ENCODE measurements at places on chromosomes 5 and 9.
A peak's percentile ranks its signal among the peaks of the same experiment; 100 is the strongest.

DNA sequence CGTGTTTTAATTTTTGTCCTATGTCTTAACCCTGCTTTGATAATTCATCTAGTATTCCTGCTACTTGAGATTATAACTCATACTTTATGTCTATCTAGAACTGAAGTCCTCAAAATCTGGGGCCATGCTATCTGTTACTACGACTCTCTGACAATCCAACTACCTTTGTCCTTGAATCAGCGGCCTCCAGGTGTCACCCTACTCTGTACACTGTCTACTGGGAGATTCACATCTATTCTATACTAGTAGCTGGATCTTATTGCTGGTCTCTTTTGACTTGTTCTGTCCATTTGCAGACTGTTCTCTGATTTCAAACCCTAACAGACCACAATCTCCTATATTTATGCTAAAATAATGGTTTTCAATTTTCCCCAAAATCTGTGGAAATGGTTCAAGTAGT is 225.5 kb upstream of the ELAVL2 start:
- DNase-seq, result no peak

DNA sequence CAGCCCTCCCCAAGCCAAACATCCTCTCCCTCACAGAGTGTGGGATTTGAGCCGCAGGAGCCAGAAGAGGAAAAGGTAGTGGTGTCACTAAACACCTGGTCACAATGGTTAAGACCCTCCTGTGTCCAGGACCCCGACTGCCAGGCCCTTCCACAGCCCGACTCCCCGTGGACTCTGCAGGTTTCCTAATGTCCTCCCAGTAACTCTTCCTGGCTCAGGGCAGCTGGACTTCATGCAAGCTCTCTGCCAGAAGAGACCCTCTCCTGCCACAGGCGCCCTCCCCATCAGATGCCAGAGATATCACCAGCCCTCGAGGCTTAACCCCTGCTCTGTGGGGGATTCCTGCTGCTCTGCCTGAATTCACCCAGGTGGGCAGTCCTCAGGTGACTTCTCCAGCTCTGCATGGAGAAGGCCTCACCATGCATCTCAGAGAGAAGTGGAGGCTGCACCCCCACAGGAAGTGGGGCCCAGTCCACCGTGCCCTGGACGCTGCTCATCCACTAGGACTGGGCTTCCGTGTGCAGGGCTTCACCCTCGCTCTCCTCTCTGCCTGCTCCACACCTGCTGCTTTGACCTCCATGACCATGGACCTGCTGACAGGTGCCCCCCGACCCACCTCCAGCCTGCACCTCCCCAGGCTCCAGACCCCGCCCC is 111.2 kb downstream of the ADAMTS2 start:
- DNase-seq, result no peak

DNA sequence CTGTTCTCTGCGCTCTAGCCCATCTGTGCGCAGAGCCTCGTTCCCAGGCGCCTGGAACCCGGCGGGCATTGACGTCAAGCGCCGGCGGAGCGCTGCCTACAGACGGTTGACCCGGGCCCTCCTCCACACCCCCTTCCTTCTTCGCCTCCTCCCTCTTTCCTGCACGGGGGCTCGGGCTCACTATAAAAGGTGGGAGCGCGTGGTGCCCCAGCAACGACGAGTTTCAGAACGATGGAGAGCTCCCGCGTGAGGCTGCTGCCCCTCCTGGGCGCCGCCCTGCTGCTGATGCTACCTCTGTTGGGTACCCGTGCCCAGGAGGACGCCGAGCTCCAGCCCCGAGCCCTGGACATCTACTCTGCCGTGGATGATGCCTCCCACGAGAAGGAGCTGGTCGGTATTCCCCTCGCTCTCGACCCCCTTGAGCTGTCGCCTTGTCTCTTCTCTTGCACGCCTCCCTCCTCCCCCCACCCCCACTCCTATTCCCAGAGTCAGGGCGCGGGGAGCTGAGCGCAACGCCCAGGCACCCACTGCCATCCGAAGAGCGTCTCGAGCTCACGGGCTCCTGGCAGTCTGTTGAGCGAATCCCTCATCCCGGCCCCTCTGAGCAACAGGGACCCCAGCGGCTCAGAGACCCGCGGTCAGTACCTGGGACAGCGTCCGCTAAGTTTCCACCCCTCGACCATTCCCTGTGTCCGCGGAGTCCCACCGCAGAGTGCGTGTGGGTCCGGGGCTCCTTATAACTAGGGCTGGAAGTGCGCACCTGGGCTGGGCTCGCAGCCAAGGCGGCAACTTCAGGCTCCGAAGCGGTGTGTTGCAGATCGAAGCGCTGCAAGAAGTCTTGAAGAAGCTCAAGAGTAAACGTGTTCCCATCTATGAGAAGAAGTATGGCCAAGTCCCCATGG is at the start of gene CARTPT:
Gene CARTPT (plus strand): TSS at position 213 of the 902 bp plus-strand sequence. CDS start 19 bp downstream, at position 232.
- peak; percentile 29 for DNase-seq

DNA sequence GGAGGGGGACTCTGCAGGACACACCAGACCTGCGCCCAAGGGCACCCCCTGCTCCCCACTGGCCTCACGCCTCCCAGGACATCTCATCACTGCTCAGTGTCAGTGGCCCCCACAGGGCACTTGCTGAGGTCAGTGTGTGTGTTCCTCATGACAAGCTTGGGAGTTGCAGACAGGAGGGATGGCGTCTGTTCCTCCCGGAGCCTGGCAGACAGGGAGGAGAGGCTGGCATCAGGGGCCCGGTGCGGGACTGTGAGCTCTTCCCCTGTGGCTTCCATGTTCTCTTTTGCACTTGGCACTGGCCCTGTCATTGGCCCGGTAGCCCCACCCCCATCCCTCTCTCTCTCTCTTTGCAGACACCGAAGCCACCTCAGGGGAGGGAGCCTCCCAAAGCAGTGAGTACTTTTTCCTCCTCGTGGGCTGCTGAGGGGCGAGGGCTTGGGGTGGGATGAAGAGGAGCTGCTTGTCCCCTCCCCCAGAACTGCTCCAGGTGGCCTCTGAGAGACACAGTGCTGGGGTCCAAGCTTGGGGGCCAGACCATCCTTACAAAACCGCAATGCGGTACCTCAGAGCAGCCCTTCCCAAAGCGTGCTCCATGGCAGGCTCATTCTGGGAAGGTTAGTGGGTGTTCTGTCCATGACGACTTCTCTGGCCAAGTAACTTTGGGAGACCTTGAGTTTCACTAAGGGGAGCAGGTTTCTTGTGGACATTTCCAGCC is 75.7 kb downstream of the AMBP start:
- no peak for DNase-seq

- no peak for DNase-seq
These were observed 1.9 kb downstream of the PCA3 start for GRCh38 chr9:76766126-76766525.

DNA sequence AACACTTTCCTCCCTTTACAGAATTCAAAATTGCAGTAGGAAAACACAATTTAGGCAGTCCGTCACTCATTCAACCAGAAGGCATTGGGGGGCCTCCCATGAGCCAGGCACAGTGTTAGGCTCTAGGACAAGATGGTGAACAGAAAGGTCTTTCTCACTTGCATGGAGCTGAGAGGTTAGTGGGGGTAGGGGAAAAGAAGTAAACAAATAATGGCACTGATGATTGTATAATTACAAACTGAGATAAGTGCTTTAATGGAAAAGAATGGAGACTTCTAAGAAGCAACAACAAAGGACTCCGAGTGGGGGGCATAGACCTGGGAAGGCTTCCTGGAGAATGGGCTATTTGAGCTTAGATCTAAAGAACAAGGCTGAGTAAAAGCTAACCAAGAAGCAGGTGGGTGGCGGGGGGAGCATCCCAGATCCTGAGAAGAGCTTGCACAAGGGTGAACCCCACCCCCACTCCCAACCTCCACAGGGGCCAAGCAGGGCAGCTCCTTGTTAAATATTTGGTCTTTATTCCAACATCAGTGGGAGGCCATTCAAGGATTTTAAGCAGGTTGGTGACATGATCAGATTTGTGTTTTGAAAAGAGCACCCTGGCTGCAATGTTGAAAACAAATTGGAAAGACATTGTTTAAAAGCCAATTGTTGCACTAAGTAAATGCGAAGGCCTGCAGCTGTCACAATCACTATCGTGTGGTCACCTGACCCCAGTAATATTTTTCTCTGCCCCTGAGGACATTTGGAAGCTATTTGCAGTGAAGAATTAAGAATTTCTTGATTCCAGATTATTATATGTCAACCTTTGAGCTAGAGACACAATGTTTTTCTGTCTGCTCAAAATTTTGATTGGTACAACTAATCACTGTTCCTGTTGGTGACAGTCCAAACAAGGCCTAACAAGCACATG is 73.9 kb upstream of the EFNA5 start:
- DNase-seq, result no peak

- DNase-seq, result no peak
These were observed 34.2 kb upstream of the TGFBR1 start for GRCh38 chr9:99070681-99071080.

DNA sequence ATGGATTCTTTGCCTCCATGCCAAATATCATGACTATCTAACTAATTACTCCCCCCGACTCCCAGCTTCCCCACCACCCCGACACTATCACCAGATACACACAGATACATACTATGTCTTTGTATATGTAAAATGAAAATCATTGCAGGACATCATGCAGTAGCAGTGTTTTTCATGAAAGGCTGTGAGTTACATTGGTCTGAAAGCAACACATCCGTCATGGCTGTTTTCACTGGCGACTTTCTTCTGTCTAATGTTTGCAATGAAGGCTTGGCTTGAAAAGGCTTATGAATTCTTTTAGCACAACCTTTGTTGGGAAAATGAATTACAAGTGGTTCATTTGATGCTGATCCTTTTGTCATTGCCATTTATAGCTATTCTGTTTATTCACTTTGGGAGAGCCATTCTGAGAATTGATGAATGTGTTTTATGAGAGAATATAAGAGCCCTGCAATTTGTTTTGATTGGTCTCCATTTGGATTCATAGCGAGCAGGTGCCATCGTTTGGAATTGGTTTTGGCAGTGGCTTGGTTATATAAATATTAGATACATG is 103.4 kb downstream of the PIP5K1B start:
- no peak for DNase-seq

DNA sequence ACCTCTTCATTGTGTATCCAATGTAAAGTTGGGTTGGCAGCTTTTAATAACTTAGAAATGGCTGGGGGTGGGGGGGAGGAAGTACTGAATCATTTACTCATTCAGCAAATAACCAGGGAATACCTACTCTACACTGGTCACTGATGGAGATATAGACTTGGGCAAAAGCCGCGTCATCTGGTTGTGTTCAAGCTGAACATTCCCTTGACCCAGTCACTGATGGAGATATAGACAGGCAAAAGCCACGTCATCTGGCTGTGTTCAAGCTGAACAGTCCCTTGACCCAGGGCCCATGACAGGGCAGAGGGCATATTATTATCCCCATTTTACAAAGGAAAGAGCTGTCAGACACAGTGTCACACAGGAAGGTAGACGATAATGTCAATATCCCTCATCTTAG is 32.6 kb downstream of the FOXI1 start:
- no peak for DNase-seq

DNA sequence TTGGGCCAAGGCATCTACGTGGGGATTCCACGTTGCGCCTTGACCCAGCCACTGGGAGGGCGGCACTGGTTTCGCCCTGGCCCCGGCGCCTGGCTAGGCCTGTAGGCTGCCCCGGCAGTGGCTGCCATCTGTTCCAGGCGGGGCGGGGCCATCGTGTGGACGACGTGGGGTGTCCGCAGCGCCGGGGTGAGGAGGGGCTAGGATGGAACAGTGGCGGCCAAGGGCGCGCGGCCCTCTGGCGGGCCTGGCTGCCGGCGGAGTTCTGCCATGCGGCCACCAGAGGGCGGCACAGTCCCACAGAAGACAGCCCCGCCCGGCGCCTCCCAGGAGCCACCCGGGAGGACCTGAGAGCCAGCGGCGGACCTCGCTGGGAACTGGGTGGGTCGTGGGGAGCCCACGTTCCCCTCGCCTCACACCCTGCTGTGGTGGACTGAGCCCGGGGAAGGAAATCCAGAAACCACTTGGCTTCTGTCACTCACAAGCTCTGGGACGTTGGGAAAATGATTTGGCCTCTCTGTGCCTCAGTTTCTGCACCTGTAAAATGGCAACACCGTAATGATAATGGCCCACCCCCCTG is 22.6 kb upstream of the RAPGEF1 start:
- DNase-seq, result peak; percentile 47

DNA sequence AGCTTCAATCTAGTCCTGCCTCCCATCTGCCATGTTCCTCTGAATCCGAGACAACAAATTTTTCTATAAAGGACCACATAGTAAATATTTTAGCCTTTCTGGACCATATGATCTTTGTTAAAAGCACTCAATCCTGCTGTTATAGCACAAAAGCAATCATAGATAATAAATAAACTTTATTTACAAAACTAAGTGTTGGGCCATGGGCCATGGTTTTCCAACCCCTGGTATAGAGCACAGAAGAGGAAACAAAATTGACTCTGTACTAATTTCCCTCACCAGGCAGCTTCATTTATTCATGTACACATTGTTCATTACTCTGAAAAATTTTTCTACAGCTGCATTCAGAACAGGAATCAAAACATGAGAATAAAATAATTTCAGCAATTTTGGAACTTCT is 288.9 kb downstream of the AGTPBP1 start:
- no peak for DNase-seq
